Esophagus squamous epithelium (tissue), 5 donors: ENCODE measurements at places on chromosomes 4 and X.
A peak's percentile ranks its signal among the peaks of the same experiment; 100 is the strongest.

DNA sequence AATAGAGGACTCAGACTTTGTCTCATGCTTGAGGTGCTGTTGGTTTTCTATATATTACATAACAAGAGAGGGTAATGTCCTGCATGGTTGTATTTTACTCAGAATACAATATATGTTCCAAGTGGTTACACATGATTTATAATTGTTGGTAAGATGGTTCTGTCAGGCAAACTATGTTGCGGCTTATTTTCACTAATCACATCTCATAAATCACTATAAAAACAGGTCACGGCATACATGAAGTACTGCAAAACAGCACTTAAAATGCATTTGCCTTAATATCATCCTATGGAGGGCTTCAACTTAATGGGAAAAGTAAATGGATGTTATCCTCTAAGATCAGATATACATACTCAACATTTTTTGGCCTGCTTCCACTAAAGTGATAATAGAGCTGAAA, 246.0 kb upstream of the ARSJ start:
- DNase-seq: no peak

- DNase-seq: no peak
Measured at GRCh38 chr4:169030562-169030982, 20.5 kb upstream of the CBR4 start.

DNA sequence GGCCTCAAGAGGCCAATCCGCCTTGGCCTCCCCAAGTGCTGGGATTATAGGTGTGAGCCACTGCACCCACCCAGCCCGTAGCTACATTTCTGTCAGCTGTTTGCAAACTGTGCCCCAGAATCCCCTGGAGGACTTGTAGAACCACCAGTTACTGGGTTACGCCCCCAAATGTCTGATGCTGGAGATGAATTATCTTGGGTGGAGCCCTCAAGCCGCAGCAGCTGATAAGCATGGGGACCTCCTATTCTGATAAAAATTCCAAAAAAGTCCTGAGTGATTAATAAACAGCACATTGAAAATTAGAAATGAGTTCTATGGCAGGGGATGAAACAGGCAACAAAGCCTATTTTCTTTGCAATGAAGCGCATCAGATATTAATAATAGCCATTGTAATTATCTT, 105.0 kb downstream of the PTTG2 start:
- no peak for DNase-seq

DNA sequence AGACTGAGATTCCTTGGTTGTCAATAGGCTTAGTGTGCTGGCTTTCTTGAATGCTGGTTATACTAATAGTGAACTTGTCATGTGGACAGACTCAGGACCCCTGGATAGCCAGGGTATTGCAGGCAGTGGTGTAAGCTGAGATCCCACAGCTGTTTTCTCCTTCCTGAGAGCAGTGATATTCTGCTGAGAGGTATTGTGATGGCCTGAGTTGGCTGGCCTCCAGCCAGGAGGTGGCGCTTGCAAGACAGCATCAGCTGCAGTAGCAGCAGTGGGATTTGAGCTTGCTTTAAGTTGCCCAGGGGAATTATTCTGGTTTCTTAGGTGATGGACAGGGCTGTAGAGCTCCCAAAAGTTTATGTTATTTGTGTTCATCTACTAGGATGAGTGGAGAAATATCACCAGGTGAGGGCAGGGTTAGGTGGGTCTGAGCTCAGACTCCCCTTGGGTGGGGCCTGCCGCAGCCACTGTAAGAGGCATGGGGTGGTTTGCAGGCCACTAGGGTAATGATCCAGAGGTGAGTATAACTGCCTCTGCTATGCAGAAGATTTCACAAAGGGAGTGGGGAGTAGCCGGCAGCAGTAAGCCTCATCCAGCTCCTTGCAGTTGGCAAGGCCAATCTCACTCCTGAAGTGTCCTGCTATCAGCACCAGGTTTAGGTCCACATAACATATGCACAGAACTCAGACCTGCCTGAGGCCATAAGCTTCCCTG, 66.2 kb downstream of the IL15 start:
- no peak for DNase-seq

DNA sequence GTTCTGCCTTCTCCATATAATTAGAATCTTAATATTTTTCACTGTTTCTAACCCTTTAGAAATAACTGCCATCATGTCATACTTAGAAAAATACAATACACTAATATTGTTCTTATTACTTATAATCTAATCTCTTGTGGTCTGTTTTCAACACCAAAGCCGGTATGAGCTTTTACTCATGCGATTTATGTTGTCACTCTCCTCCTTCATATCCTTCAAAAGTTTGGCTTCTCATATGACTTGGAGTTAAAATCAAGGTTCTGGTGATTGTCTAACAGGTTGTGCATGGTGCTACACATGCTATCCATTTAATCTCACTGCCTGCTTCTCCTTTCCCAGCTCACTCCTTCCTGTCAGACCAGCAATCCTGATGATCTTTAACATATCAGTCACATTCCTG, 1392.9 kb downstream of the ARAP2 start:
- no peak for DNase-seq

- DNase-seq: peak; percentile 2
Measured at GRCh38 chr4:26235500-26235899, 85.3 kb upstream of the RBPJ start.

DNA sequence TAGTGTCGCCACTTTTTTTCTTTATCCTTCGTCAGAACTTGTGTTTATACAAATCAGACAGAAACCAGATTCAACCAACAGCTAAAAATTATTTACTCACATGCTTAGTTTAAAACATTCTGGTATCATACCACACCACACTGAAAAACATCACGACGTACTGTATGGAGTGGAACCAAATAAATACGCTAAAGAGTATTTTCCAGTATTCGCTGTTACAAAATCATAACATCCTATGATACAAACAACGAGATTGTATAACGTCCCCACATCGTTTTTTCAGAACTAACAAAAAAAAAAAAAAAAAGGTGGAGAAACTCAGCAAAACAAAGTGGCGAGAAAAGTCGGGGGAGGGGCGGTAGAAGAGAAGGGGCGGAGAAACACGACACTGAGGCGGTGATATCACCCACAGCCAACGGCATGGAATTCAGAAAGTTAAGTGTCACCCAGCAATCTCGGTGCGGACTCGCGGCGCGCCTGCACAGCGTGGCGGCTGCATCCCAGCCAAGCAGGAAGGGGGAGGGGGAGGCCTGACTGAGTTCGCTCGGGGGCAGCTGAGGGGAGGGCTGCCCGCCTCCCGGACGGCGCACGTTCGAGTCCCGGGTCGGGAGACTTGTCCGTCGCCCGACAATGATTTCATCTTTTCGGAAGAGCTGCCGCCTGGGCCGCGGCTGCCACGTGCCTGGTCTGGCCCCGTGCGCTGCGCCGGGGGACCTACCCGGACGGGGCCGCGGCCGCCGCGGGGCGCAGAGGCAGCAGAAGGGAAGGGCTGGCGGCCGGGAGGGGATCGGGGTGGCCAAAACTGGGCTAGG, 920 bp downstream of the SETD7 start:
- DNase-seq: peak; percentile 21

- no peak for DNase-seq
Measured at GRCh38 chr4:76312457-76312856, 5.9 kb downstream of the STBD1 start.

GRCh38 chr4:53039741-53040458, 177.8 kb downstream of the RASL11B start:
- no peak for DNase-seq

DNA sequence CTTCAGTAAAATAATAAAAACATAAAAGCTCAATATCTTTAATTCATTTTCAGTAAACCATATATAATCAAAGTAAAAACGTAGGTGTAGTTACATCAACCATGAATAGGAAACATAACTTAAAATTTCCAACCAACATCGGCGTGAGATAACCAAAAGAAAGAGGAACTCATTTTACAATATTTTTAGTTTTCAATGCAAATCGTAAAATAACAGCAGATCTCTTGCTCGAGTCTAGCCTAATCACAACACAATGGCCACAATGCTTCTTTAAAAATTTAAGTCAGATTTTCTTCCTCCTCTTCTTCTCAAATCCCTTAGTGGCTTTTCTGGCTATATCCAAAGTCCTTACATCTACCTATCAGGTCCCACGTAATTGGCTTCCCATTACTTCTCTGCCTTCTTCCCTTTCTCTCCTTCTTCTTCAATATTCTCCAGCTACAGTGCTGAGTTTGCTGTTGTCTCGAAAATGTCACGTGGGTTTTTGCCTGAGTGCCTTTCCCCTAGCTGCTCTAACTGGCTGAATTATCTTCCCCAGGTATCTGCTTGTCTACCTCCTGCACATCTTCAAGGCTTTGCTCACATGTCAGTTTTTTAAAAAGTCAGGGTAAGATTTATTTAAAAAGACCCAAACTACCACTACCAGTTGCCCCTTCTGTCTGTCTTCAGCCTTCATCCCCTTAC, 90.9 kb upstream of the BANK1 start:
- DNase-seq: no peak

DNA sequence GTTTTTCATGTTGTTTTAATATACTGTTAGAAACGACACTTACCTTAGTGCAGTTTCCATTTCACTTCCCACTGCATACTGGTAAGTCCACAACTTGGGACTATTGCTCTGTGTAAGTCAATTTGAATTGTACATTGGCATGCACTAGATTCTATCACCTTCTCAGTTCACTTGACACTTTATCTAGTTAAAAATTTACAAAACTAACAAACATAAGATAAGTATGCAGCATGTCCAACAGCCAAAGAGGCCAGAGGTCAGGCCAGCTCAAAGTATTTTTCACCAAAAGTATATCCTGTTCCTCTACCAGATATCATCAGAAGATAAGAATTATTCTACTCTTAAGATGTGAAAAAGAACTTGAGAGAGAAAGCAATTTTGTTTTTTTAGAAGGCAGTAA, 75.9 kb downstream of the QRFPR start:
- DNase-seq: no peak
